Fibroblast of upper back skin (primary cell): ENCODE measurements at places on chromosomes 6 and 20.

DNA sequence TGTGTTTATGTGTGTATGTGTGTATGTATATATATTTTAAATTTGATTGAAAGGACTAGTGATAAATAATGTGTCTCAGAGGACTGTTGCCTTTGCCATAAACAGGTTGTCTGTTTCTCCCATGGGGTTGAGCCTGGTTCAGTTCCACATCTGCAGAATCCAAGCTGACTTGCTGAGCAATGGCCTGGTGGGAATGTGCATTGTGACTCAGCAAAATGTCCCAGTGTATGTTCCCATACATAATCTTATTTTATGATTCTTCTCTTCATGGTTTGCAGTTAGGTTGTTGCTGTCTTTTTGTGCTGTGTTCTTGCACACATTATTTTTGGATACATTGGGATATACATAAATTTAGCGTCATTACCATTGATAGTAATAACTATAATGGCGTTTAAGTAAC, 115.6 kb upstream of the SLC24A3 start:
- no peak for DNase-seq

- DNase-seq, result no peak
Measured at GRCh38 chr6:4803343-4803744, 27.1 kb downstream of the CDYL start.

DNA sequence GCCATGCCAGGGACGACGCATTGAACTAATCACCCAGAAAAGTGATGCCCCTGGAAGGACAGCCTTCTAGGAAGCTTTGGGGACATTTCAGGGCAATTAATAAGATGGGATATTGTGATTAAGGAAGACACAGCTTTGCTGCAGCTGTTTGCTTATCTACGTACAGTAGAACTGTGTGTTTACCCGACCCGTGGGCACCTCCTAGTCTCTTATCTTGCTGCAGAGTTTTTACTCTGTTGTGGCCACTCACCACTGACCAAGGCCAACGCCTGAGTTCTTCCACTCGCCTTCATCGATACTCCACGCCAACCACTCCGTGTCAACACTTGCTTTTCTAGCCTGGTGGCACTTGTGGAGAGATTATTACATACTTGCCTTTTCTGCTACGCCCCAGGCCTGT, 105.9 kb upstream of the MLN start:
- DNase-seq, result no peak

DNA sequence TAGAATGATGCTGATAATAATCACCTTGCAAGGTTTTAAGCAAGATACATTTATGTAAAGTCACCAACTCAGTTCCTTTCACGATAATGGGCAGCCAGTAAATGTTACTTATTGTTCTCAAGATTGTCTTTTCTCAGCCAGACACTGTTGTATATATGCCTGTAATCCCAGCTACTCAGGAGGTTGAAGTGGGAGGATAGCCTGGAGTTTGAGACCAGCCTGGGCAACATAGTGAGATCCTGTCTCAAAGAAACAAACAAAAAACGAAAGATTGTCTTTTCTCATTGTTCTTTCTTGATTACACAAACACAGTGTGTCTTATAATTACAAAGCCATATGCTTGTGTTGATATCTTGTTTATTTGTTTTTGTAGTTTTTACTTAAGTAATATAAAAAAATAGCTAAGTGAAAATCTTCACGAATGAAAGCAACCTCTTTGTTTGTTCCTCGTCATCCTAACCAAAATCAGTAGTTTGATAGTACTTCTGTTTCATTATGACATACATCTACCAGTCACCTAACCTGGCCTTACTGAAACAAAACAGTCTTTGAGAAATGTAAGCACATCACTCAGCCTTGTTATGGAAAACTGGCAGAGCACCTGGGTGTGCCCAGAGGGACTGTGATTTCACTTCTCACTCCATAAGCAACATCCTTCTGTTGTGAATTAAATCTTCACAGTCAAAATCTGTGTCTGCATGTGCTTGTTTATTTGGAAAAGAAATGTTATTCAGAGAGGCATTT, 436.2 kb upstream of the SOX4 start:
- no peak for DNase-seq

DNA sequence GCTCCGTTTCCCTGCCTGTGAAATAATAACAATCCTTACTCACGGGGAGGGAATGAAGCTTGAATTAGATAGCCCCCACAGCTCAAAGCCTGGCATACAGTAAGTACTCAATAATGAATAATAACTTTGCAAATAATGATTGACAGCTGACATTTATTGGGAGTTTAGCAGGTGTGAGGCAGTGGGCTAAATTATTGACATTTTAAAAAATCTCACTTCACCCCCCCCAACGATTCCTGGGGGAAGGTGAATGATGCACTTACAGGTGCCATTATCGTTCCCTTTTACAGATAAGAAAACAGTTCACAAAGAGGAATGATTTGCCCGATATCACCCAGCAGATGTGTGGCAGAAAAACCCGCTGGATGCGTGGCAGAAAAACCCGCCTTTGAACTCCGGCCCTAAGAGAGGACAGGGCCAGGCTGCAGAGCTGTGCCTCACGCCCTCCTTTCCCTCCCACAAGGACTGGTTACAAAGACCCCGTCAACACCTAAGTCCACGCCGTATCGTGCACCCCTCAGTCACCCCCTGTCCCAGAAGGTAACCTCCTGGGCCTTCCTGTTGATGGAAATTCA, 114.2 kb upstream of the PTPN1 start:
- no peak for DNase-seq

DNA sequence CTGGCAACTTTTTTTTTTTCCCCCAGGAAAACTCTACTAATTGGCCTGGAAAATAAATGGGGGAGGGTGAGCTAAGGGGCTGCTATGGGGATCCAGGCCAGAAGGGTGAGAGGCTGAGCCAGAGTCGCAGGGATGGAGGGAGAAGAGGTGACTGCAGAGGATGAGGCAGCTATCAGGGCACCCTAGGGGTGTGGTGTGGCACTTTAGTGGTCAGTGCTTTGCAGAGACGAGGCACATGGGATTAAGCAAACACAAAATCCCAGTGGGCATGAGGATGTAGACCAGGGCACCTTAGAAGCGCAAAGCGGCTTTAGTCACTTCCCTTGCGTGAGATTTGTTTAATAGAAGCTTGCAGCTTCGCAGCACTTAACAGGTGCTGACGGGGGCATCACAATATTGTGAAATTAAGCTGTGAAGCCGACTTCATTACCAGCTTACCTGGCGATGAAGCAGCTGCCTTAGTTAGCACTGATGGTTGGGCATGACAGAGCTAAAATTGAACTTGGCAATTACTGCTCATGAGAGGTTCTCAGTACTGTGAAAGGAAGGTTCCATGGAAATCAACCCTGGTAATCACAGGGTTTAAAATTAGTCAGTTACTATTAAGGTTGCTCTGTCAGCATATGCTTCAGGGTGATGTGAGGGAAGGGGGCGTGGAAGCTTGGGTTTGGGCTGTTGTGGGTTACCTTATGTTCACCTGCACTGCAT, 26.0 kb downstream of the TOX2 start:
- DNase-seq, result no peak

DNA sequence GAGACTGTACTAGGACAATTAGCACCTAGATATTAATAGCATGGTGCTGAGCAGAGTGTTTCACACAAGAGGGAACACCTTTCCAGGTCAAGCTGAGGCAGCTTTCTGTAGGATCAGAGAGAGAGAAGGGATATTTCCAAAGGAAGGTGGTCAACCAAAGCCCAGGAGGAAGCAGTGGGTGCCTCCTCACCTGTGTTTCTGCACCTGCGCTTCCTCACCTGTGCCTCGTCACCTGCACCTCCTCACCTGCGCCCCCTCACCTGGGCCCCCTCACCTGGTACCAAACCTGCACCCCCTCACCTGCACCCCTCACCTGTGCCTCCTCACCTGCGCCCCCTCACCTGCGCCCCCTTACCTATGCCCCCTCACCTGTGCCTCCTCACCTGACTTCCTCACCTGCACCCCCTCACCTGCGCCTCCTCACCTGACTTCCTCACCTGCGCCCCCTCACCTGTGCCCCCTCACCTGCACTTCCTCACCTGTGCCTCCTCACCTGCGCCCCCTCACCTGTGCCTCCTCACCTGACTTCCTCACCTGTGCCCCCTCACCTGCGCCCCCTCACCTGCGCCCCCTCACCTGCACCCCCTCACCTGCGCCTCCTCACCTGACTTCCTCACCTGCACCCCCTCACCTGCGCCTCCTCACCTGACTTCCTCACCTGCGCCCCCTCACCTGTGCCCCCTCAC, 67.9 kb downstream of the TTLL2 start:
- no peak for DNase-seq

- no peak for DNase-seq
Measured at GRCh38 chr6:160595838-160596832, 67.9 kb downstream of the LPA start.

GRCh38 chr6:33419580-33420490, at the start of gene SYNGAP1:
Gene SYNGAP1, plus strand, starts transcription at chr6:33420065. Its CDS starts 200 bp downstream, at chr6:33420265.
- peak; percentile 81 for DNase-seq

- no peak for DNase-seq
Measured at GRCh38 chr20:2749343-2749950, 51.0 kb downstream of the CPXM1 start.

DNA sequence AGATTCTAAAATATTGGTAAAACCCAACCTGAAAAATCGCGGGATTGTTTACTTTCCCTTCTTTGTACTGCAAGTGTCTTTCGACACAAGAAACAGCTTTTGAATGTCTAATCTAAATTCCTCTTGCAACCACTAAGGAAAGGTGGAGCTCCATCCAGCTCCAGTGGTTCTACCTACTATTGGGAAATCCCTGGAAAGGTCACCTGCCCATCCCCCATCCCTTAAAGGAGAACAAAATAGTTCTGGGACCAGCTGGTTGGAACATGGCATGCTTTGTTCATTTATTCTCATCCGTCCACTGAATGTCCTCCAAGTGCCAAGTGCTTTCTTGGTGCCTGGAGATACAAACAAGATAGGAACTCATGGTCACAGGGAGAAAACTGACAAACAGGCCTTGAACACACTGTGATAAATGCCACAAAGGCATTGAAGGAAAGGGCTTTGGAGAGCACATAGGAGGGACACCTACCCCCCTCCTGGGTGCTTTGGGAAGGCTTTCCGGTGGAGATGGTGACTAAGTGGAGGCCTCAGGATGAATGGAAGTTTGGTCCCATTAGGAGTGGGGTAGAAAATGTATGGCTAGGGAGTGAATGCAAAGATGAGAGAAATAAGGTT, 2.3 kb upstream of the CITED2 start:
- DNase-seq, result peak; percentile 63

DNA sequence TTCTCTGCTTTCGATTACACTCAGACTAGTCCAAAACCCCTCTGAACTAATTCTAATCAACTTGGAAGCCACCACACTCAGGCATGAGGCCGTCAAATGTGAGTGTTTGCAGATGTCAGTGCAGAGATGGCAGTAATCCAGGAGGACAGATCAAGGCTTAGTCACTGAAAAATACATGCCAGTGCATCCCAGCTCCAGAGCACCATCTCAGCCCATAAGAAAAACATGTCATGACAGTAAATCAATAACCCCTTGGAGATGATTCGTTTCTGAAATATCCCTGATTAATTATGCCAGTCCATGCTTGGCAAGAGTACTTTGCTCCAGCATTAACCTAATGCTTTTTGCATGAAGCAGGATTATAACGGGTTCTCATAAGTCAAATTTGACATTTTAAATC, 179.5 kb downstream of the ADAT2 start:
- DNase-seq, result peak; percentile 95

DNA sequence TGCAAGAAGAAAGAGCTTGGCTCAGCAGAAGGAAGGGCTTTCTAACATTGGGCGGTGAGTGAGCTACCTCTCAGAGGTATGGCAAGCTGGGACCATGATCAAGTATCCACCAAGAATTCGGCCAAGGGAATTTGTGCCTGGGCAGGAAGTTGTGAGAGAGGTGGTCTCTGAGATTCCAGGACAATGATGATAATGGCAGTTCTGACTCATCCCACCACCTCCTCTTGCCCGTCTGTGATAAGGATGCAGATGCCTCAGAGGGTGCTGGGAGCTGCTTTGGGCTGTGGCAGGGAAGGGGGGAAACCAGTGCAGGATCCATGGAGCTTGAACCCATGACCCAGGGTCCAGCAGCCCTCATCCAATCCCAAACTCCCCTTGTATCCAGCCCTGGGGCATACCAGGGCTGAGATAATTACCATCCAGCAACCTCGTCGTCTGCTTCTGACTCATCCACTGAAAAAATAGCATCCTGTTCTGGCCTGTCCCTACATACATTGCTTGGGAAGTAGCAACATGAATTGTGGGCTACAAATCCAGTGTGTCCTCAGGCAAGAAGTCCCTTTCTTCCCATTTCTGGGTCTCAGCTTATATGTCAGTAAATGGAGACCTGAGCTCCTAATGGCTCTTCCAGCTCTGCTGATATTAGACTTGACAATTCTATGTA, 5.9 kb downstream of the TGM6 start:
- DNase-seq, result peak; percentile 61

- DNase-seq, result no peak
Measured at GRCh38 chr6:110881546-110882273, 7.1 kb downstream of the AMD1 start.

GRCh38 chr6:117933471-117933870, 26.4 kb downstream of the SLC35F1 start:
- DNase-seq, result no peak

GRCh38 chr6:125784365-125784764, 6.4 kb upstream of the NCOA7 start:
- DNase-seq, result peak; percentile 85

- no peak for DNase-seq
Measured at GRCh38 chr6:140599916-140600315, 1225.5 kb upstream of the CITED2 start.

- DNase-seq, result no peak
Measured at GRCh38 chr6:160239929-160240690, 18.5 kb downstream of the SLC22A2 start.

DNA sequence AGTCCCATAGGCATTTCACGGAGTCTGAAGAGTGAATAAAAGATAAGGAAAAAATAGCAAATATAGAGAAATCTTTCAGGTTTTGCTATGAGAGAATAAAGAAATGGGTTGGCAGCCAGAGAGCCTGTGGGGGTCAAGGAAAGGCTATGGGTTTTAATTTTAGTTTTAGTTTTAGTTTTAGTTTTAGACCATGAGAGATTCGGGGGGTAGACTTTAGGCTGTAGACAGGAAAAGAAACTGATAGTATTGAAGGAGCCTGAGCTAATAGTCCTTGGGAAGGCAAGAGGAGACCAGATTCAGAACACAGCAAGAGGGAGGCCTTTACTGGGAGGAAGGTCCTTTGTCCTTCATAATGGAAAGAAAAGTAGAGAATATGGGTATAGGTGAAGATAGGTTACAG, 19.3 kb downstream of the DOP1A start:
- no peak for DNase-seq

DNA sequence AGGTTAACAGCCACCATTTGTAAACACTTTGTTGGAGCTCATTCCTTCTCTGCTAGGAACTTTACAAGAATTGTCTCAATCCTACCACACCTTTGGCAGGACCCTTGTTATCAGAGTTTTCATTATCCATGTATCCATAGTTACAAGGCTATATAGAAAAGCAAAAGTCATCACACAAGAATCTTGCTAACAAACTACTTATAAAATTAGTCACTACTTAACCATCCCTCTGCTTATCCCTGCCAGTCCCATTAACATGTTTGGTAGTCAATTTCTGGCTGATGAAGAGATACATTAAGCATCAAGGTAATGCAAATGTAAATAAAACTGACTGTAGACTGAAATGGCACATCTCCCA, 10.4 kb downstream of the ZSWIM3 start:
- DNase-seq, result peak; percentile 60
